ENCODE measurements at places on chromosomes 6 and 20.

- DNase-seq = no peak
Measured at GRCh38 chr6:158687506-158687905, 37.7 kb downstream of the SYTL3 start.

- DNase-seq = no peak
Measured at GRCh38 chr6:56535626-56536025, 107.1 kb downstream of the DST start.

DNA sequence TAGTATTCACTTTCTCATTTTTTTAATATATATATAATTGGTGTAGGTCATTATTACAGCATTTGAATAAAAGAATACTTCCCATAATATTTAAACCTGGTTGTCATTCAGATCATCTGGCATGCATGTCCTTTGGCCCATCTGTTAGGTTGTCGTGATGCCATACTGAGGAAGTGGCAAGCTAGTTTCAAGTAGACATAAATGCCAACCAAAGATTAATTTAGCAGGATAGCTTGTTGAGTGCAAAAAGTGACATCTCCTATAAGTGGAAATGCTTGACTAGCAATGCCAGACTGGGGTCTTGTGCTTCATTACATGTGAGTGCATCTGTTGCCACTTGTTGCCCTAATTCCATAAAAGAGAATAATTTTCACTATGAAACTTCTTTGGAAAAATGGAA lies 1044.7 kb downstream of the GRIK2 start:
- no peak for DNase-seq

DNA sequence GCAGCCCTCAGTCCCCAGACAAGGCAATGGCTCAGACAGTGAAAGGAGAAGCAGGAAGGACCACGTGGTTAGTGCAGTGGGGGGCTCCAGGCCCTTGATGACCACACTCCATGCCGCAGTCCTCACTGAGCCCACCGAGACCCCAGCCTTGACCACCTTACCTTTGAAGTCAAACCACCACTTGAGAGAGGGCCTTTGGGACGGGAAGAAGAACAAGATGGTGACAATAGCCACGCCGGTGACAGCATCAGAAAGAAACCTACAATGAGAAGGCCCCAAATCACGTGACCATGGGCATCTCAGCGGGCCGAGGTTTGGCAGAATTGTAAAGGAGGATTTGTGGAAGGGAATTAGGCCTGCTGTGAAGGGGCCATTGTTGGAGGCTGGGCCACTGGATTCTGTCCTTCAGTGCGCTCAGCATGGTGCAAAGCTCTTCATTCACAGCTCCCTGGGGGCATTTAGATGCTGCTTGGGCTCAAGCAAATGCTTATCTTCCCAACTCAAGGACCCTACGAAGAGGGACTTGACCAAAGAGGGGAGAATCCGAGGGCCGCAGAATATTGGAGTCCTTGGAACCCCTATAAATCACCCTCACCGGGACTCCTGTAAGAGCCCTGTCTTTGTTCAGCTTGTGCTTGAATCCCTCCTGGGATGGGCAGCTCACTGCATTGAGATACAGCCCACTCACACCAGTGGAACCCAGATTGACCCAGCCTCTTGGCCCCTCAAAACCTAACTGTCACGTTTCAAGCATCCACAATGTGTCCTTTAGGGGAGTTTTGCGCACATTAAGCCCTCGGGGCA lies 33.2 kb upstream of the OCSTAMP start:
- DNase-seq = no peak

DNA sequence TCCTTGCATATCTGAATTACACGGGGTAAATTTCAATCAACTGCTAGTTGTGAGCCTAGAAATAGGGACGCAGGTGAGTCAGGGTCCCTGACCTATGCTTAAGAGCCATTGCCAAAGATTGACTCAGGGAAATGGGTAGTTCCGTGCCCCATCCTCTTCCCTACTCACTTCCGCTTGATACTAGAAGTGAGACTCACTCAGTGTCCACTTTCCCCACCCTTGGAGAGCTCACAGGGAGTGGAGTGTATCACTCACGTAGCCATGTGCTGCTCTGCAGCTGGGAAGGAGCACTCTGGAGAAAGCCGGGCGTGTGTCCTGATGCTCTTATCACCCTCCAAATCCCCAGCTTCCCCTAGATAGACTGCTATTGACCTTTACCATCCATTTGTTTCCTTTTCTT lies 543 bp upstream of the MUC22 start:
- no peak for DNase-seq

GRCh38 chr20:44420497-44420896 lies 55.2 kb upstream of the TTPAL start:
- no peak for DNase-seq

GRCh38 chr6:111604259-111605099 lies 1.2 kb downstream of the TRAF3IP2 start:
- DNase-seq = no peak

DNA sequence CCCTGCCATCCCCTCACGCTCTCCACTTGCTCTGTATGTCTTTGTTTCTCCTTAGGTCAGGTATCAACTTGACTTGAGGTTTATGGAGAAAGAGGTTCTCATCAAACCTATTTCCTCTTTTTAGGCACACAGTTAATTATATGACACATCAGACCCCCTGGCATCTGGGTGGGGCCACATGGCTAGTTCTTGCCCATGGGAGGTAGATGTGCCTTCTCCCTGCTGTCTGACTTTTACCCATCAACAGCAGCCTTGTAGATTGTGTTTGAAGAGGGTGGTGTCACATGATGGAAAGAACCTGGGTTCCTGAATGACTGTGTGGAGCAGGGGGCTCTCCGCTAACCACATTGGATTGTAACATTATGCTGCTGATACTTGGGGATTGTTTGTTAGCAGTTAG lies 7.2 kb upstream of the UQCC2 start:
- no peak for DNase-seq

GRCh38 chr6:132286298-132287019 lies 114.8 kb downstream of the MOXD1 start:
- DNase-seq = no peak

- DNase-seq = no peak
Measured at GRCh38 chr6:6494677-6495076, 93.8 kb upstream of the LY86 start.

- no peak for DNase-seq
Measured at GRCh38 chr6:96792561-96793190, 44.6 kb downstream of the GPR63 start.

GRCh38 chr20:46400828-46401477 lies 5.5 kb downstream of the ELMO2 start:
- DNase-seq = no peak

DNA sequence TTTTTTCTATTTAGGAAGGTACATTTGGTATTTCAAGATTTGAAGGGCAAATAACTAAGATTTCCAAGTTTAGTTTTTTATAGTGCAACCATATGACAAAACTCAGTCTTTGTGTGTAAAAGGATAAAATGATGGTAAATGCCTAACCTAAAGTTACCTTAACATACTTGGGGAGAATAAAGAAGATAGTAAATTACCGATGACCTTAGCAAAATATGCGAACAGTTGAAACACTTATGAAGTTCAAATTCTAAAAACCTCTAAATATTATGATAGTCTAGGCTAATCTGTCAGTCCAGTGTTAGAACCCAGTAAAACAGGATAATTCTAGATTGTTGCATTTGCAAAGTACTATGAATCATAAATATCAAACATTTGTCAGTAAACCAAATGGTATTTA lies 127.5 kb downstream of the PTCHD4 start:
- DNase-seq = no peak

DNA sequence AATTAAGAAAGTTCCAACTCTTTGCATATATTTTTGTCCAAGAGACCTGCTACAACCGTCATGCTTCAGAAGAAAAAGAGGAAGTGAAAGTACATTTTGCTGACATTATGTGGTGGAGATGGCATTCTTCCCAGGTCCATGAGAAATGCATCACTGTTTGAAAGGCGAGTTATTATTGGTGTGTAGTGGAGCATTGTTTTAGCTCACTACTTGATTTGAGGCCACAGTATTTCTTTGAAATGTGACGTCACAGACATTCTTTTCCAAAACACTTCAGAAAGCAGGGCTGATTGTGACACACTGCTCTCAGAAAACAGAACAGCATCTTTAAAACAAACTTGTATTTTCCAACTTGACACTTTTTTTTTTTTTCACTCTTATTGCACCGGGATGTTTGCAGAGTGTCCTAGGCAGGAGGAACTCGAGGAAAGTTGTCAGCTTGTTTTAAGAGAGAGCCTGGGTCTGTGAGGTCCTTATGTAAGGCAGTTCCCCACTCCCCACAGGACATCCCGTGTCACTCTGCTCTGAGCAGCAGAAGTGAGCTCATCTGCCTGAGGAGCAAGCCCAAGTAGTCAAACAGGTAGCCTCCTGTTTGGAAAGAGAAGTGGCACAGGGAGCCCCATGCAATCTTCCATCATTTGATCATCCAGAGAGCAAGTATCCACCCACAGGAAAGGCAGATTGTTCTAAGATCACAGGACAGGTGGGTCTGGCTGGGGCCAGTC lies 1.1 kb downstream of the SPTLC3 start:
- DNase-seq = peak; percentile 4

- no peak for DNase-seq
Measured at GRCh38 chr6:157527471-157527907, 146.5 kb downstream of the ZDHHC14 start.

- DNase-seq = no peak
Measured at GRCh38 chr6:7198833-7199800, 91.4 kb downstream of the RREB1 start.

- DNase-seq = no peak
Measured at GRCh38 chr6:15116889-15117288, 129.0 kb upstream of the JARID2 start.

DNA sequence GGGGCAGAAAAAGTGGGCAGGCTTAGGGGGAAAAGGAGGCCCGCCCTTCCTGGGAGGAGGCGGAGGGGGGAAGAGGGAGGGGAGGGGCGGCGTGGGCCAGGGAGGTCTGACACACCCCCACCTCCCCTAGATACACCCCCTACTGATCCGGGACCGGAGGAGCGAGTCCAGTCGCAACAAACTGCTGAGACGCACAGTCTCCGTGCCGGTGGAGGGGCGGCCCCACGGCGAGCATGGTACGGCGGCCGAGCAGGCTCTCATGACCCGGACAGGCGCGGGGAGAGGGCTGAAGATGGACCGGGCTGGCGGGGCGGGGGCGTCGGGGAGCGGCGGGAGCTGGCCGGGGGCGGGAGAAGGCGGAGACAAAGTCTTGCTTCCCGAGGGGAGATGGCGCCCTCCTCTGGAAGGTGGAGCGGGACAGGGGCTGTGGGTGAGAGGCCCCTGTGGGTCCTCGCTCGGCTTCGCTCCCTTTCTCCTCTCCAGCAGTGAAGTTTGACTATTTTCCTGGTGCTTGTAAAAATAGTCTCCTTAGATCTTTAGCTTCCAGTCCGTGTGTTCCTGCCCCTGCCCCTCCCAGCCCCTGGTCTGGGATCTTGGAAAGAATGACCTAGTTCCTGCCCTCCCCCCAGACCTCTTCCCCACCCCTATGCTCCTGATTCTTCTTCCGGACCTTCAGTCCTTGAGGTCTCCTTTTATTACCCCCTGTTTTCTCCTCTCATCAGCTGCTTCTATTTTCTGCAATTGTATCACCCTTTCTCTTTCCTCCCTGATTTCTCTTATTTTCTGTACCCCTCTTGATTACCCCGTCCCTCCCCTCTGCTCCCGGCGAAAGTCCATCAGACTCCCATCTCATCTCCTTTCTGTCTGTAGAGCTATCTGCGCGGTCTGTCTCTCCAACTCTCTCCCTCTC lies 6.1 kb downstream of the SYNGAP1 start:
- DNase-seq = peak; percentile 82

DNA sequence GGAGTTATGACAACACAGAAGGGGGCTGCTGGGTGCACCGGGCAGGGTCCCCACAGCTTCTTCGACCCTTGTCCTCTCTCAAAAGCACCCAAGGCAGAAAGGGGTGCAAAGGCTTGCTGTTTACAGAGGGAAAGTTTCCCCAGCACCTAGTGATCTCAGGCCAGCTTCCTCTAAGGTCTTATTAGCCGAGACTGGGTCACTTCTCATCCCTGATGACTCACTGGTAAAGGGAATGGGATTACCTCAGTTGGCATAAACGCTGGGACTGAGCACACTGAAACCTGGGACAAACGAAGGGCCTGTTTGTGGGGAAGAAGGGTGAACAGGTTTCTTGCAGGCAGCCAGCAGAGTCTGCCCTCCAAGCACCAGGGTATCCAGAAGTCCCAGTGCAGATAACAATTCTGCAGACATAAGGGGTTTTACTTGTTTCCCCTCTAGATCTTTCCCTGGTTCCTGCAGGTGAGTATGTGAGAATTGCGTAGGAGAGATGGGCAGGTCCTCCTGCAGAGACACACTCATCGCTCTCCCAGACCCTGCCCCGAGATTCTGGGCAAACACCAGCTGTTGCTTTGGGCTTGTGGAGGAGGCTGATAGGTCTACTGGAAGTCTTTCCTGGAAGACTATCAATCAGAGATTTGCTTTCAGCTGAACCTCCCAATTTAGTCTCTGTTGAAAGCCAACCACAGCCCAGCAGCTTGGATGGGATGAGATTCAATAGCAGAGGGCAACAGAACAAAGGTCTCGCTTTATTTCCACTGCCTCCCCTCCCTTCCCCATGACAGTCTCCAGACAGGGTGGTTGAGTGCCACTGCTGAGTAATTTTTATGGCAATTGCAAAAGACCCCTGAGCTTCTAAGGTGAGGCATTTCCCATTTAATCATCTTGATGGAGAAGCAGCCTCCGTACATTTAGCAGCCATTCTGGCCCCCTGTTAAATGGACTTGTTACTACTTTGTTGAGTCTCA lies 25.7 kb downstream of the KCNG1 start:
- no peak for DNase-seq

DNA sequence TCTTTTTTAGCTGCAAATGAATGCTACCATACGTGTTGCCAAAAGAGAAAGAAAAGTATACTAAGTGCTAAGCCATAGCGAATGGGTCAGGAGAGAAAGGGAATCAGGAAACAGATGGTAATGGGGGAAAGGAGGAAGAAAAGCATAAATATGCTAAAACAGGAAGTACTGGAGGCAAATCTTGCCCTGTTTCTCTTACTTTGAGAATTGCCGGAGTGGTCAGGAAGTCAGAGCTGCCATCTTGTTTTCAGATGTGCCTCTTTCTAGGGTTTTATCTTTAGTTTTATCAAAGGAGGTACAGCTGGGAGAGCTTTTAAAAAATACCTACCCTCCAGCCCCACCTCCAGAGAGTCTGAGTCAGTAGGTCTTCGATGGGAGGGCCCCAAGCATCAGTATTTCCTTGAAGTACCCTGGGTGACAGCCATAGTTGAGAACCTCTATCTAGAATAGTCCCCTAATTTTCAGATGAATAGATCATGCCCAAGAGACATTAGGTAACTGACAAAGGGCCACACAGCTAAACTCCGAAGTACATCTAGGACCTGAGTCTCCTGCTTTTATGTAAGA lies 193.3 kb downstream of the CLIC5 start:
- DNase-seq = no peak
